Activated CD4-positive, alpha-beta T cell treated with anti-CD3 and anti-CD28 coated beads for 24 hours (primary cell): ENCODE measurements at places on chromosomes 1 and 21.

DNA sequence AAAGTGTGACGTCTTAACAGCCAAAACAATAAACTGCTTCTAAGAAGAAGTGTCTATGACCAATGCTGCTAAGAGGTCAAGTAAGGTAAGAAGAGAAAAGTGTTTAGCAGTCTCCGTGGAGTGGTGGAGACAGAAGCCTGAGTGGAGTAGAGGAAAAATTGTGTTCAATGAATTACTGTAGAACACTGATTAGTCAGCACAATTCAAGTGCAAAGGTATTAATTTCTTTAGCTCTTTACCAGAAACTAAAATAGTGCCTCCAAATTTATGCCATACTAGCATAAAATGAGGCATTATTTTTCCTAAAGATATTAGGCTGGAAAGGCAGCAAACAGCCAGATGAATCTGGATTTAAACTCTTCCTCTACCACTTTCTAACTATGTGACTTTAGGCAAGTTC, 56.1 kb downstream of the PIK3R3 start:
- DNase-seq = no peak

GRCh38 chr1:48292706-48293105, 70.2 kb downstream of the SLC5A9 start:
- DNase-seq = no peak

GRCh38 chr21:41043014-41043413, 124.9 kb upstream of the BACE2 start:
- DNase-seq = no peak

DNA sequence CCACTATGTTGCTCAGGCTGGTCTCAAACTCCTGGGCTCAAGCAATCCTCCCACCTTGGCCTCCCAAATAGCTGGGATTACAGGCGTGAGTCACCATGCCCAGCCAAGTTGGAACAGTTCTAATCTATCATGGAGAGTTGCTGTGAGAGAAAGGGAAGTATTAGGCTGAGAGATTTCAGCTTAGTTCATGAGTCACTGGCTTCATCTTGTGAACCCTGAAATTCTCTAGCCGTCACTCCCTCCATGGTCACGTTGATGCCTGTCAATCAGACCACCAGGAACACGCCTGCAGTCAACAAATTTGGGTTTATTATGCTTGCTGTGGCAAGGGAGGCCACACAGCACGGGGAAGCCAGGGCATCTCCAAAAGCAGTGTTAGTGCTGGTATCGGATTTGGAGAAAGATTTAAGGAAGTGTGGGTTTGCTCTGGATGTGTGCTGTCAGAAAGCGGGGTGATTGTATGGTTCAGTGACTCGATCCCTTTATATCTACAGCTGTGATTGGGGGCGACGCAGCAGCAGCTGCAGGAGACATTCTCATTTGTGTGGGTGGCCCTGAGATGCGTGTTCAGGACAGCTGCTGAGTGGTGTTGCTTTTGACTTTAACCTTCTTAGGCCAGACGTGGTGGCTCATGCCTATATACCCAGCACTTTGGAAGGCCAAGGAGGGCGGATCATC, 18.7 kb downstream of the UQCRHL start:
- DNase-seq = no peak

- DNase-seq = no peak
Observed at GRCh38 chr1:55894521-55894920, 679.4 kb upstream of the USP24 start.

GRCh38 chr1:201818971-201819750, 9.8 kb upstream of the IPO9 start:
- no peak for DNase-seq

DNA sequence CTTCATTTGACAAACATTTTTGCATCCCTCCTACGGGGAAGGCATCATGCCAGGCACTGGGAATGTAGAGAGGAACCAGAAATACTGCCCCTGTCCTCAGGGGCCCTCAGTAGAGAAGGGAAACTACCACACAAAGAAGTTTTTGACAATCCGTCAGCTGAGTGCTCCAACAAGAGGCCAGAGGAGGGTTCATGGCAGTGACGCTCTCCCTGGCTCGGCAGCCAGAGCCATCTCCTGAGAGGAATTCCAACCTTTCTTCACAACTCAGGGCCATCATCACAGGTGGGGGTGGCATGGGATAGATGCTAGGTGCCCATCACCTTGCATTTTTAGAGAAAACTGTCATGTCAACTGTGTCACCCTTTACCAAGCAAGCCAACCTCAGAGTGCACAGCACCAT, 154.1 kb downstream of the HIVEP3 start:
- DNase-seq = no peak

DNA sequence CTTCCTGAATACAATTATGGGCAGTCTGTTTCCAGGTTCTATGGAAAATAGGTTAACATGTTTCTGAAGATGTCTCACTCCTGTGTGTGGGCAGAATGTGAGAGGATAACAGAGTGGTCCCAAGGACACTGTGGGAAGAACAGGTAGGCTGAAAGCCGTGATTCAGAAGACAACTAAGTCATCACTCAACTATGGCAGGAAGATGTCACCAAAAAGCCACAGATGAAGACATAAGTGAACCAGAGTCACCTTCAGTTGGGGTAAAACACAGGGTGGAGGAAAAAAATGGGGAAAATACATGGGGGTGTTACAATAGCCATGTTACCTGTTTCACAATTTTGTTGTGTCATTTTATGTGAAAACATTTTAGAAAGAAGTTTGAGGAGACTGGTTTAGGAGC, 75.1 kb downstream of the UCHL5 start:
- no peak for DNase-seq

- DNase-seq = no peak
Observed at GRCh38 chr1:228989992-228990827, 254.9 kb downstream of the RHOU start.

DNA sequence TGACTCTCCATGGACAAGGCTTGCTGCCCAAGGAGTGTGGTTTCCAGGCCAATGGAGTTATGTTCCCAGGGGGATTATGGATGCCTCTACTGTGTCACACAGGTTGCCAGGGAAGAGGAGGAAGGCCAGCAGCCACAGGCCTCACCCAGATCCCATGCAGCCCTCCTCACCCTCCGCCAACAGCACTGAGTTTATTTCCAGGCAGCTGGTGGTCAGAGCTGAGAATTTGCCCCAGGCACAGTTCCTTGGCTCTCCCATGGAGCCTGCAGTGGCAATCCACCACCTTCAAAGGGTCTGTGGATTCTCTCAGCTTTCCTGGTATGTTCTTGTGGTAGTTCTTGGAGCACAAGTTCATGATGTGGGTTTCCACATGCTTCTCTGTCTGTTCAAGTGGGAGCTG, 79.2 kb downstream of the NTNG1 start:
- no peak for DNase-seq

GRCh38 chr1:34129630-34130029, 35.4 kb downstream of the CSMD2 start:
- DNase-seq = no peak

DNA sequence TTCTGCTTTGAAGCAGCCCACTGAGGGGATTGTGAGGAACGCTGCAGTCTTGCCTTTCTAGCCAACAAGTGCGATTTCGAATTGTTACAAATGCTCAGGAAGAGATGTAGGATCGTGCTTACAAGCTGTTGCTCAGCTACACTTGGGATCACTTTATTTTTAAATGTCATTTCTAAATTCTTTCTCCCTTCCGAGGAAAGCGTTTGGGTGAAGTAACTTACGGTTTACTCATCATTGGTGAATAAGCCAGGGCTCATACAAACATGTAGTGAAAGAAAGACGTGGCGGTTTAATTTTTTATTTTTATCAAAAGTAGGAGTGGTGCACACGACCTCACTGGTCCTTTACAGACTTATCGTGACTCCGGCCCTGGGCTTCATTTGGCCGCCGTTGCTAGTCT, 386.6 kb downstream of the KIF26B start:
- no peak for DNase-seq

GRCh38 chr1:118303534-118303933, 118.5 kb upstream of the SPAG17 start:
- DNase-seq = no peak

DNA sequence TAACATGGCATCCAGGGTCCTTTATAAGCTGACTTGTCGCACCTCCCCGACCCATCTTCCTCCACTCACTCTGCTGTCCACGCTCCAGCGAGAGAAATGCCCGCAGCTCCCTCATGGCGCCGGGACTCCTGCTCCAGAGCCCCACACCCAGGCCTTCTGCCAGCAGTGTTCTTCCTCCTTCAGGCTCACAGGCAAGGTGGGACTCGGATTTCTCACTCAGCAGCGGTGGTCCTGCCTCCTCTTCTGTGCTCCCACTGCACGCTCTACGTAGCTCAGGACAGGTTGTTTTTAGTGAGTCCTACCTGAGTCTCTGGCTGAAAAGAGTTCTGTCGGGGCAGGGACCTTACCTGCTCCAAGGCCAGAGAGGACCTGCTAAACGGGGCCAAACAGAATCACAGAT, 11.2 kb downstream of the THEMIS2 start:
- DNase-seq = no peak

- DNase-seq = no peak
Observed at GRCh38 chr1:62263814-62264353, 55.4 kb downstream of the KANK4 start.

GRCh38 chr1:101039245-101039644, 13.7 kb upstream of the DPH5 start:
- DNase-seq = no peak

DNA sequence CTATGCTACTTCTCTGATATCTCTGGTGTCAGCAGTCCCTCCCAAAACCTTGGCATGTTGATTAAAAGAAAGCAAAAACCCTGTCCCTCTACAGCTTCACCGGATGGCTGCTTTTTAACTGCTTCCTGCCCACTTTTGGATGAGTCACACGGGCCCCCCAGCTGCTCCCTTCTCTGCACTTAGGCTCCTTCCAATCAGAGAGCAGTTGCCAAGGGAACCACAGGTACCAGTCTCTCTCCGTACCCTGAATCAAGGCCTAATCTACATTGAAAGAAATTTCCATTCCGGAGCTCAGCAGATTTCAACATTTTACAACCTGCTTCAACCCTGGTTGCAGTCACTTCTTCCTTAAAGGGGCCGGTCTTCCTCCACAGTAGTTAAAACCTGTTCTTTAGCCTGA, 70.6 kb upstream of the GJB5 start:
- DNase-seq = no peak

DNA sequence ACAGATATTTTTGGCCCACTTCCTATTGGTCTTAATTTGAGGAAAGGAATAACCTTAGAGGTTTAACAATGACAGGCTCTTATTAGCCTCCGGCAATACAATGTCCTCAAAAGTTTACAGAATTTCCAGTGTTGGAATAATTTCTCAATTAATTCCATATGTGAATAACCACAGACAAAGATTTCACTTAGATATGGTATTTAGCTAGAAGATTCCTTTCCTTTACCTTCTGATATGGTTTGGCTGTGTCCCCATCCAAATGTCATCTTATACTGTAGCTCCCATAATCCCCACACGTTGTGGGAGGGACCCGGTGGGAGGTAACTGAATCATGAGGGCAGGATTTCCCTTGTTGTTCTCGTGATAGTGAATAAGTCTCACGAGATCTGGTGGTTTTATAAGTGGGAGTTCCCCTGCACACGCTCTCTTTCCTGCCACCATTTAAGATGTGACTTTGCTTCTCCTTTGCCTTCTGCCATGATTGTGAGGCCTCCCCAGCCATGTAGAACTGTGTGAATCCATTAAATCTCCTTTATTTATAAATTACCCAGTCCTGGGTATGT, 54.9 kb upstream of the RGS7 start:
- DNase-seq = no peak

- DNase-seq = no peak
Observed at GRCh38 chr1:184017306-184017705, 20.2 kb downstream of the COLGALT2 start.

- DNase-seq = no peak
Observed at GRCh38 chr1:205162301-205162700, 40.5 kb upstream of the RBBP5 start.

- DNase-seq = no peak
Observed at GRCh38 chr1:30756545-30757351, 826 bp downstream of the LAPTM5 start.

- peak; percentile 4 for DNase-seq
Observed at GRCh38 chr1:45246760-45247159, 40.4 kb upstream of the ZSWIM5 start.

GRCh38 chr1:1084372-1085170, 10.5 kb upstream of the RNF223 start:
- no peak for DNase-seq

- DNase-seq = peak; percentile 68
Observed at GRCh38 chr1:41662061-41662764, 177.7 kb upstream of the EDN2 start.

GRCh38 chr1:56551691-56552090, 27.7 kb downstream of the PLPP3 start:
- no peak for DNase-seq

GRCh38 chr1:31154000-31154631, 85.6 kb downstream of the NKAIN1 start:
- no peak for DNase-seq

GRCh38 chr1:234992065-234992464, 136.6 kb downstream of the TOMM20 start:
- DNase-seq = no peak

GRCh38 chr1:176944606-176945005, 219.9 kb downstream of the ASTN1 start:
- no peak for DNase-seq

DNA sequence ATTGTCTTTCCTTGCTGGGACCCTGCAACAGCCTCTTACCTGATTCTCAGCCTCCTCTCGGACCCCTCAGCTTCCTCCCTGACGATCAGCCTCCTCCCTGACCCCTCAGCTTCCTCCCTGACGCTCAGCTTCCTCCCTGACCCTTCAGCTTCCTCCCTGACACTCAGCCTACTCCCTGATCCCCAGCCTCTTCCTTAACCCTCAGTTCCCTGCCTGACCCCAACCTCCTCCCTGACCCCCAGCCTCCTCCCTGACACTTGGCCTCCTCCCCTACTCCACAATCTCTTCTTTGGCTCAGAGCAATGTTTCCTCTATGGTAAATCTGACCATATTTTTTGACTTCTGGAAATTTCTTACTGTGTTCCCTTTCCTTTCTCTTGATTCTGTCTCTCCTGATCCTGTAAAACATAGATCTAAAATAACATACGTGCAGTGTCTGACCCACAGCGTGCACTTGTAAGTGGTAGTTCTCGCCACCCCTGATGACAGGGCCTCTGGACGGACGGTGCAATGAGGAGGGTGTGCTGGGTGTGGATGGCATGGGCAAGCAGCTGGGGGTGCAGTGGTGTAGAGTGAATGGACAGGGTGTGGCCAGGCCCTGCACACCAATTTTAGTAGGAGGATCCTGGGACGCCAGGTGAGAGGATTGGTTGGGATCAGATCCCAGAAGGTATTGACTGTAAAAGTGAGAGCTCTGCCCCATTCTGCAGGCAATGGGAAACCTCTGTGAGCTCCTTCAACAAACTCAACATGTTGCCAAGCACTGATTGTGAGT, 264.1 kb downstream of the FOXD2 start:
- DNase-seq = no peak

- peak; percentile 26 for DNase-seq
Observed at GRCh38 chr1:241998412-241998921, 431 bp downstream of the MAP1LC3C start.

- DNase-seq = no peak
Observed at GRCh38 chr1:54806931-54807611, 5.9 kb upstream of the TTC22 start.

DNA sequence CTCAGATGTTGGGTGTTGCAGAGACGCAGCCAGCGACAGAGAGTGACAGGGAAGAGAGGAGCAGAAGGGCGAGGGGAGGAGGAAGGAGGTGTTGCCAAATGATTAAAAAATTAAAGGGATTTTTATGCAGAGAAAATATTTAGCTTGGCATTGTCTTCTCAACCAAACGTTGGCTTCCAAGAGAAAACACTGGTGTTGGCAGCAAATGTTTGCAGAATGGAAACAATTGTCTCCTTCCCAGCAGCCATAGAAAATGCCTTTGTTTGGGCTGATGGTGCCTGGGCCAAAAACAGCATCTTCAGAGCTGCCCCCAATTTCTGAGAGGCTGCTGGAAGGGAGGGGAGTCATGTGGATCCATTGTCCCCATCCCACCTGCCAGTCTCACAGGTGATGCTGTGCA, 29.7 kb upstream of the GRIK3 start:
- no peak for DNase-seq
